ENCODE measurements at places on chromosomes 11 and 22. TPM values are rescaled to one million over a fixed set of nuclear protein-coding genes. Genes with fewer than 3 reads are reported as not detected.
A peak's percentile ranks its signal among the peaks of the same experiment; 100 is the strongest.

GRCh38 chr11:64659417-64660144 is 63.4 kb downstream of the NRXN2 start:
- DNase-seq = no peak

Gene HMOX1
- total RNA-seq = 60.7 TPM

GRCh38 chr11:72755713-72756285 is 3.6 kb upstream of the ARAP1 start:
- no peak for DNase-seq

Gene PCNX3
- total RNA-seq = 10.2 TPM

GRCh38 chr11:29527391-29527936 is 489.4 kb downstream of the KCNA4 start:
- DNase-seq = peak; percentile 15

DNA sequence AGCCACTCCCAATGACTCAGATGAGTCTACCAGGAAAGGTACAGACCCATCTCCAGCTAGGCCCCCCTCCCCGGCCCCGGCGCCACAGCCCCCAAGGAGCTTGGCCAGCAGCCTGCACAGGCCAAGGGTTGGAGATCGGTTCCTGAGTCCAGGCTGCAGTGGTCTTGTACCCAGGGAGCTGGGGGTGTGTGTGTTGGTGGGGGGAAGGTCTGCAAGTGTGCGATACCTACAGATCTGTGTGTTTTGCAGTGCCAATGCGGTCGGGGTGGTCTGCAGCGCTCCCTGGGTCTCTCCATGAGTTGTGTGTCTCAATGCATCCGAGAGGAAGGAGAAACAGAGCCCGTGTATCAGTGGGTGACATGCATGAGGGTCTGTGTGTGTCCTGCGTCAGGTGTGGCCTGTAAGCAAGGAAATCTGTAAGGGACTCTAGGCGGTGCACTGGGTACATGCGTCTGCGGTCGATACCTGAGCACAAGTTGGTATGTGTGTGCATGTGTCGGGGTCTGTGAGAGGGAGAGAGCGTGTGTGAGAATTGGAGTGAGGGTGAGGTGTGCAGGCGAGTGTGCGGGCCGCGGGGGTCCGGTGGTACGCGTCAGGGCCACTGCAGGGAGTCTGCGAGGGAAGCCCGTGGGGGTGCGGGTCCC is 645 bp downstream of the CDC42BPG start:
- no peak for DNase-seq

Gene ACR
- total RNA-seq = 0.20 TPM

DNA sequence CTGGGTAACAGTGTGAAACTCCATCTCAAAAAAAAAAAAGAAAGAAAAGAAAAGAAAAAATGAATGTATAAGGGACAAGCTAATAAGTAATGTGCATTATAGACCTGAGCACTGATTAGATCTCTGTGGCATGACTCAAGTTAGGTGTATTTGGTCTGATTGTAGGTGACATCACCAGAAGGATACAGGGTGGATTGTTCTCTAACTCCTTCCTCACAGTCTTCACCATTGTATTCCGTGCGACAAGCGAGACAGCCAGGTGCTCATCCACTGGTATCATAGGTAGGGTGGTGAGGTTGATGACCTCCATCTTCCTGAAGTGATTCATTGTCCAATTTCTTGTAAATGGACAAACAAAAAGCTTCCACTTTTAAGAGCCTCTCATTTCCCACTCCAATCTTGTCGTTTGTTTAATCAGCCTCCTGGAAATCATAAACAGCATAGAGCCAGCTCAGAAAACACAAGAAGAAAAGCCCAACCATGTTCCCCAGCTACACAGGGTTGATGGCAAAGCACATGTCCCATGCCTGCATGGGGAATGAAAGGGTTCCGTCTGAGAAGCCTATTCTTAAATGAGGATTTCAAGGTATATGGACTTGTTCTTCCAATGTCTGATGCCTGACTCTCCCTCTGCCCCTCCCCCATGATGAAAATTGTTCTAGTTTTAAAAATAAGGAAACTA is 6.2 kb downstream of the FAM227A start:
- DNase-seq = no peak

DNA sequence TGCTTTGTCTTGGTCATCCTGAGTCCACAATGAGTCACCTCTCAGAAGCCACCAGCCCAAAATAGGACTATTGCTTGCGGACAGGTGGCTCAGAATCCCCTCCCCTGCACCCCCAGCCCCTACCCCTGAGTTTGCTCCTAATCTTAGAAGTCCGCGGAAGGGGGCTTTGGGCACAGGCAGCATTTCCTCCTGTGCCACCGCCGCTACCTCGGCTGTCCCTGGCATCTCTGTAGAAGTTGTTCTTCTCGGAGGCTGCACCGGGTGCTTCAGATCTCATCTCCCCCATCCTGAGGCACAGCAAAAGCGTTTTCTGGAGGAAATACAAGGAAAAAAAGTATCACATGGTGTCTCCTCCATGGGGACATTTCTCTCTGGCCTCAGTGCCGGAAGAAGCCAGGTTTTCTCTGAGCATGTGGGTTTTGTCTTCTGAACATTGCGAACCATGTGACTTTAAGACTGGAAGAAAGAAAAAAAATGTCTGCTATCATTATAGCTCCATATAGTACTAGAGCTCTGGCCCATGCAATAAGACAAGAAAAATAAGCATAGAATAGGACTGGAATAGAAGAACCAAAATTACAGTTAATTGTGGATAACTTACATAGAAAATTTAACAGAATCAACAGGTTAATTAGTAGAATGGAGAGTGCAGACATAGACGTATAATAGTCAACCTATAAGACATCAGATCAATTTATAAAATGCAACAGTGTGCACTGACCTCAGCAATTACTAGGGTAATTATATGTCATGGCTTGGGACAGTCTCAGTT is 63.2 kb downstream of the SHISAL1 start:
- DNase-seq = no peak

DNA sequence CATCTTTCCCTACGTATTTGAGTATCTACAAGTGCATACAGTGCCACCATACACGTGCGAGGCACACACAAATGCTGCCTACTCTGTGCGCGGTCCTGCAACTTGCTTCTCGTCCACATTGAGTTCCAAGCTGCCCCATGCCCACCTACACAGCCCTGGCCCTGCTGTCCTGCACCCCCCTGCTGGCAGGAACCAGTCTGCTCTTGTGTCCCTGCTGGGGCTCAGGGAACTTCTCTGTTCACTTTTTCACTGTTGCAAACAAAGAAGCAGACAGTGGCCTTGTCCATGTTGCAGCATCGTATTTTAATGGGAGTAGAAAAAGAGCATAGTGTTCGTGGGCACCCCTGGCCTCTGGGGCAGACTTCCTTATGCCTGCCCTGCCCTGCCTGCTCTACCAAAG is 14.0 kb downstream of the CPT1A start:
- no peak for DNase-seq

DNA sequence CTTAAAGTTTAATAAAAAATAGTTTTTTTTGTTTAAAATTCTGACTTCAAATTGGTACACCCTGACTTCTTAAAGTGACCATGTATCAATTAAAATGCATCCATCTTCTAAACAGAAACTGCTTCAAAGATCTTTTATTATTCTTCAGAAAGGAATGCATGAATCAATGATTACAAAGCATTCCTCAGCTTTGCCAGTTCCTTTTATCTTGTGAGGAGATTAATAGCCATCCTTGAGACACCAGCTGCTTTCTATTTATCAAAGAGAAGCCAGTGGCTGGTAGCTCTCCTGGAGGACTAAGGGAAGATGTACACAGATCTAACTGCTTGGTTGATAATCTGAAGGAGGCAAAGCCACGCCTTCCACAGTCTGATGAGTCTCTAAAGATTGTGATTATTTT is 2222.5 kb downstream of the LRRC4C start:
- no peak for DNase-seq

Data from lung microvascular endothelial cell (primary cell).